Neural progenitor cell (in vitro differentiated cells): ENCODE measurements at places on chromosomes 7 and 10.

DNA sequence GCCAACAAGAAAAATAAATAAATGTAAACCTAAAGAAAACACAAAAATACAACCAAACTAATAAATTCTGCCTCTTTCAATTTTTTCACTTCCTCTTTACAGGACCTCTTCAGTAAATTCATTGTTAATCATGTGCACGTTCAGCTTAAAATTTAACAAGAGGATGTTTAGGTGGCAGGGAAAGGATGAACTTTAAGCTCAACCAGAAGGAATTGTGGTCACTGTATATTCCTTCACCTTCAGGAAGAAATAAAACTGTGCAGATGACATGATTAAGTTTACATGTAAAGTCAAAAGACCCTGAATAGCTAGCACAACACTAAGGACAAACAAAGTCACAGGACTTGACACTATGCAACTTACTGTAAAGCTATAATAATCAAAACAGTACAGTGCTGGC is 33.0 kb downstream of the KIF5B start:
- DNase-seq = no peak

DNA sequence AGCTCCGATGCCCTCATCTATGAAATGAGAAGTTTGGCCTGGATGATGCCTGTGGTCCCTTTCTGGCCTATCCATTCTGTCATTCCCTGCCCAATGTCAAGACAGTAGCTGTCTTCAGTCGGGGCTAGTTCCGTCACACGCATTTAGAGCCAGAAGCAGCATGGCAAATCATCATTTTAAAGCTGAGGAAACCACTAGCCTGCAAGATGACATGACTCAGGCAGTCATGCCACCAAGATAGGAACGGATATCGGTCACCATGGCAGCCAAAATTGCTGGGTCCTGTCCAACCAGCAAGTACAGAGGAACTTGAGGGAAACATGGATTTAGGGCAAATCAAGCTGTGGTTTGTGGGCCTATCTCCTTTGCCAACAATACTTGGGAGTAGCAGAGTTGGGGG is 64.5 kb upstream of the MRLN start:
- no peak for DNase-seq

DNA sequence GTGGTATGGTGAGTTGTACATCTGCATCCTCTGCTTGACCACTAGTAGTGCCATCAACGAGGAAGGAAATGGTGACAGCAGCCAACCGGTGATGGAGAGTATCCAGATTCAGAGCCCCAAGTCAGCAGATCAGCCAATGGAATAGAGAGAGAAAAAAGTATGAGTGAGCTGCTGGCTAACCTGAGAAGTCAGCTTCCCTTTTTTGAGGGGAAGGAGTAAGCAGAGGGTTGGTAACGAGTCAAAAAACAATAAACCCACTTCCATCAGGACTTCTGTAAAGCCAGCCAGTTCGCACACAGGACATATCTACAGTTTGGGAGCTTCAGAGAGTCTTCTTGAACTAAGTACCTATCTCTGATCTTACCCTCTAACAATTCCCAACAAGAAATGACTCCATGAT is 8.9 kb downstream of the SLC25A28 start:
- no peak for DNase-seq

GRCh38 chr10:125095228-125095627 is 65.1 kb downstream of the CTBP2 start:
- no peak for DNase-seq

GRCh38 chr7:118312966-118313365 is 88.5 kb downstream of the ANKRD7 start:
- DNase-seq = no peak

DNA sequence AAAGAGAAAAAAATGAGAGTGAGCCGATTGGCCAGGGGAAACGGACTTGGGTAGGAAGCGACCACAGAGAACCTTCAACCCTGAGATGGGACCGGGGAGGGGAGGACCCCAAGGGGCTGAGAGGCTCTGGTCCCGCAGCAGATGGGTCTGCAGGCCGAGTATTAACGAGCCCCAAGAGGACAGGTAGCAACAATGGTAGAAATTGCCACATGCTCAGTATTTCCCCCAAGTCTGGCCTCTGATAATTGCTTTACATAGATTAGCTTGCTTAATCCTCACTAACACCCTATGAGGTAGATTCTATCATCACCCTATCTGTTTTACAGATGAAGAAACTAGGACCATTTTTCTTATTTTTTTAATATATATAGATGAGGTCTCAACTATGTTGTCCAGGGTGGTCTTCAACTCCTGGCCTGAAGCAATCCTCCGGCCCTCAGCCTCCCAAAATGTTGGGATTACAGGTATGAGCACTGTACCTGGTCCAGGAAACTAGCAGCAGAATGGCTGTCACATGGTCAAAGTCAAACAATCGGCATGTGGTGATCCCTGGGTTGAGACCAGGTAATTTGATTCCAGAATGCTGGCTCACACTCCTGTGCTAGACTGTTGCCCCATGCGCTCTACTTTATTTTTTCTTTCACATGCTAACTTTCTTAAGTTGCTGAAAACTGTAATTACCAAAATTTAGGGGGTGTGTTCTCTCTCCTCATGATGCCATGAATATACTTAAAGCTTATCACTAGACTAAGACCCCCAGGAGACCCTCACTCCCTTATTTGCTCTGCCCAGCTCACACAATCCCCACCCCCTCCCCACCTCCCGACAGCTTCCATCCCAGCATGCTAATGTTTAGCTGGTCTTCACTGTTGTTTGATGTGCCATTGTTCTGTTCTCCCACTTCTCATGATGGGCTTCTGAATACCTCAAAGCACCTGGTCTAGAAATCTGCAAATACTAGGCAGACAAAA is 67.9 kb upstream of the AFAP1L2 start:
- DNase-seq = no peak

GRCh38 chr7:37719077-37719476 is 35.5 kb downstream of the GPR141 start:
- no peak for DNase-seq

DNA sequence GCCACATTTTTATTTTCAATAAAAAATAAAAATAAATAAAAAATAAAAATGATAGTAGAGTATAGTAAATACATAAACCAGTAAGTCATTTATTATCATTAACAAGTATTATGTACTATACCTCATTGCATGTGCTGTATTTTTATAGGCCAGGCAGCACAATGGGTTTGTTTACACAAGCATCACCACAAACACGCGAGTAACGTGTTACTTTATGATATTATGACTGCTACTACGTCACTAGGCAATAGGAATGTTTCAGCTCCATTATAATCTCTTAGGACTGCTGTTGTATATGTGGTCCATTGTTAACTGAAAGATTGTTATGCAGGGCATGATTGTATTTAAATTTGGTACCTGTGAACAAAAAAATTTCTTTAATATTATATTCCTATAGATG is 20.8 kb upstream of the SDHAF3 start:
- no peak for DNase-seq

DNA sequence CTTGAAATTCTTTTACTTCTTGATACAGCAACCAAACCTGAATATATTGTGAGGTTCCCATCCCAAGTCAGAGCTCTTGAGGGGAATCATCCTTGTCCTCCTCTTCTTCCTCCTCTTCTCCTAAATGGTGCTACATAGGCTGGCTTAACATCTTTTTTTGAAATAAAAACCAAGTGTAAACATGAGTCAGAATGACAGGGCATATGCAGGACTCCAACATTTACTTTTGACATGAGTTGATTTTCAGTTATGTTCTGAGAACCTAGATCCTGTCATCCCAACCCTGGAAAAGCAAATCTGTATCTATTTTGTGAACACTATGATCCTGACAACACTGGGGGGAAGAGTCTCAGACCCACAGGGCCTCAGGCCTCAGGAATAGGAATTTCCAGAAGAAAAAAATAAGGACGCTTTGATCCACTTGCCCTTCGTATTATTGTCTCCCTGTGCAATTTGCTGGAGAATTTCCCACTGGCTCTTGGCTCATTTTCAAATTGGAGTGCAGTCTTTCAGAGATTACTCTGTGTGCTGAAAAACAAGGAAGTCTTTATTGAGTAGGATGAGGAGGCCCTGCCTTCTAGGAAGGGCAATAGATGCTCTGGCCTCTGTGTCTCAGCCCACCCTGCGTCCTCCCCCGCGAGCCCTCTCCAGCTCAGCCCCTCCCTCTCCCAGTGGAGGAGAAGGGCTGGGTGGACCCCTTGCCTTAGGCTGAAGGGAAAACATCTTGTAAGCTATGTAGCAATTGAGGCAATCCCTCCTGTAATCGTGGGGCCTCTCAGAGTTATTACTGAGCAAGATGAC is 121.6 kb downstream of the CREB5 start:
- no peak for DNase-seq

GRCh38 chr7:151428378-151429236 is 11.3 kb downstream of the CRYGN start:
- DNase-seq = peak; percentile 91

DNA sequence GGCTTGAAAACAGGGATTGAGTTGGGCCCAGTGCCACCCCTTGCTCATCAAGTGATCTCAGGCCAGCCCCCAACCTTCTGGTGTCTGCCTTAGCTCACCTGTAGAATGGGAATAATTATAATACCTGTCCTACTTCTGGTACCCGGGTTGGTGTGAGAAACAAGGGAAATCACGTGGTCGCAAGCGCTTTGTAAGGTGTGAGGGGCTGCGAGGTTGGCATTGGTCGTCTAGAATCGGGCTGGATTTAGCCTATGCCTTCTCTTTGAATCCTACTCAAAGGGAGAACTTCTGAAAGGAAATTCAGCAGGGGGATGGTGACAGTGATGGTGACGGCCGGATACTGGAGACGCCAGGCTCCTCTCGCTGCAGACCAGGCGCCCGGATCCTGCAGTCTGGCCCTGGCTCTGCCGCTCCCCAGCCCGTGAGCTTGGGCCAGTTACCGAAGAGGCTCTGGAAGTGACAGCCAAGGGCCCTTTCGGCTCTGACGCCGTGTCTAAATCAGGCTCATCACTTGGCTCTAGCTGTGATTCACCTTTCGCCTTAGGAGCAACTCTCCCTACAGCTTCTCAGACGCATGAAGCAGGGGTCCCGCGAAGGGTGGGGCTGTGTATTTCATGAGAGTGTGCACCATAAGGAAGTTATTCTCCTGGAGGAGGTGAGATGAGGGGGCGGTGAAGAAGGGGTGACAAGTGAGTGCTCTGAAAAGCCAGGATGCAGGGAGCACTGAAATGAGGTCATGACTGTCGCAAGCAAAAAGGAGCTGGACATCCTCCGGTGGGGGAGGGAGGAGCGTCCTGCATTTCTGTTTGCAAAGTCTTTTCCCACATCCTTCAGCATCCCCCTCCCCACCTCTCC is 4.0 kb upstream of the CREB5 start:
- peak; percentile 47 for DNase-seq

DNA sequence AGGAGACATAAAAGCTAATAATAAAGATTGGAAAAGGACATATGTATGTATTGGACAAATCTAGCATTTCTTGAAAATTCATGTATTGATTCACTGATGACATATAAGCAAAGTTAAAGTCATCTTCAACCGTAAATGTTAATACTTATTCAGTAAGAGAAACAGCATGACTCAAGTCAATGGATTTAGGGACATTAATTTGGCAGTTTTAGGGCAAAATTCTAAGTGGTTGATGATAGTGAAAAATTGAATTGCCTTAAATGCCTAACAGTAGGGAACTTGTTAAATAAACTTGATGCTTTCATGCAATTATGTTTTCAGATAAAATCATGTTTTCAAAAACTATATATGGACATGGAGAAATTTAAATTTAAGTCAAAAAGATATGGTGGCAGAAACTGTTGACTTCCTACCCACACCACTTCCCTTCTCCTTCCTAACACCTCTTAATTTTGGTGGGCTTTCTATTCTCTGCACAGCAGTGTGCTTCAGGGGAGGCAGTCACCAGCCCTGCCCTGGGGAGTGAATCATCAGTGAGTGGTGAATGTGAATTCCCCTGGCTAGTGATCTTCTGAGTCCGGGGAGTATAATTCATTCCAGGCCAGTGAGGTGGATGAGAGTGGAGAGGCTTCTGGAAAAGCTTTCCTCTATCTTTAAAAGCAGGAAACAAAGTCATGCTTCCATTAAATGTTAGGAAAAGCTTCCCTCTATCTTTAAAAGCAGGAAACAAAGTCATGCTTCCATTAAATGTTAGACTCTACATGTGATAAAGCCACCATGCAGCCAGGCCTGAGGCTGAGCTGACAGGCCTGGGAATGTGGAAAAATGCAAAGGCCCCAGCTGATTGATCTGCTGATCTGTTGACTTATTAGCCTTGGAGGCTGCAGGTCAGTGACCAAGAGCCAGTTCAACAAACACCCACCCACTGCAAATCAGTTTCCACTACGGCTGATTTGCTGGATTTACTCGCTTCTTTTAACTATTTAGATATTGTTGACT is 25.2 kb upstream of the ITGB1 start:
- no peak for DNase-seq

GRCh38 chr10:98013776-98014175 is 16.6 kb downstream of the CRTAC1 start:
- DNase-seq = no peak

GRCh38 chr7:94655848-94656657 is at the start of gene SGCE:
TSS of gene SGCE (minus strand) at chr7:94656133. CDS start at chr7:94656098, 35 bp downstream.
- DNase-seq = peak; percentile 88

- DNase-seq = no peak
Measured at GRCh38 chr10:580778-581177, 108.7 kb downstream of the DIP2C start.

GRCh38 chr10:110802090-110802489 is 69.6 kb upstream of the PDCD4 start:
- no peak for DNase-seq

- DNase-seq = no peak
Measured at GRCh38 chr10:23331567-23332301, 12.9 kb downstream of the C10orf67 start.

GRCh38 chr7:44396496-44396895 is 71.1 kb upstream of the CAMK2B start:
- no peak for DNase-seq

DNA sequence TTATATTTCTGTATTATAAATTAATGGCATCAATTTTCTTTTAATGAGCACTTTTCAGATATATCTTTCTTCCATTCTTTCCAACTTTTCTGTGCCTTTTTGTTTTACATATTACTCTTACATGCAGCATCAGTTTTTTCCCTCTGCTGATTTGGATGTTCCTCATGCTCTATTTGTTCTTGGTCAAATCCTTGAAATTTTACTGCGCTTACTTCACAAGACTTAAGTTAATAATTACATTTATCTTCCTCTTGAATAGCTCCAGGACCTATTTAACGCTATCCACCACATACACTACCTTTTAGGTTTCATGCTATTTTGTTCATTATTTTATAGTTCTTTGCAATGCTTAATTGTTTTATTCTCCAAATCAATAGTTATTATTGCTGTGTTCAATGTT is 97.6 kb upstream of the CTTNBP2 start:
- no peak for DNase-seq
